ENCODE measurements at places on chromosomes 3 and 15. TPM values are rescaled to one million over a fixed set of nuclear protein-coding genes. Genes with fewer than 3 reads are reported as not detected.

DNA sequence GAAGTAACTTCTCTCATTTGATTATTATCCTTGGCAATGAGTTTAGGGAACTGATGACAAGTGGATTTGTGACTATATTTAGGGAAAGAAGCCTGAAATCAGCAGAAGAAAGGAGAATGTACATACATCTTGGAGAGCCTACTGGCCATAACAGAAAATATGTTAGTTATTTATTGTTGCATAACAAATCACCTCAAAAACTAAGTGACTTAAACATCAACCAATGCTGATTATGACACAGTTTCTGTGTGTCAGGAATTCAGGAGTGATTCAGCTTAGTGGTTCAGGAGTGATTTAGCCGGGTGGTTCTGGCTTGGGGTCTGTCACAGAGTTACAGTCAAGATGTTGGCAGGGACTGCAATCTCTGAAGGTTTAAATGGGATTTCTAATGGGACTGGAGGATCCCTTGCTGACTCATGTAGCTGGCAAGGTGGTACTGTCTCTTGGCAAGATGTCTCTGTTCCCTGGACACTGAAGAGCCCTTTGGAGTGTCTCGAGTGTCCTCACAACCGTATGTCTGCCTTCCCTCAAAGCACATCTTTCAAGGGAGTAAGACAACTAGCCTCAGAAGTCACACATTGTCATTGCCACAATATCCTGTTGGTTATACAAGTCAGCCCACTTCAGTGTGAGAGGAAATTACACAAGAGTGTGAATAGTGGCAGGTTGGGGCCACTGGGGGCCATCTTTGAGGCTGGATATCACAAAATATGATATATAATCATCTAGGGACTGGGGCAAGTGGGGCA lies 248.9 kb downstream of the SV2B start:
- no peak for DNase-seq

GRCh38 chr3:196344663-196345062 lies 6.5 kb upstream of the TM4SF19 start:
- no peak for DNase-seq

GRCh38 chr3:101803173-101803782 lies 24.3 kb downstream of the NXPE3 start:
- DNase-seq, result no peak

- no peak for DNase-seq
Measured at GRCh38 chr3:120129718-120130513, 35.7 kb upstream of the GSK3B start.

- DNase-seq, result no peak
Measured at GRCh38 chr3:183208260-183208659, 44.8 kb upstream of the B3GNT5 start.

DNA sequence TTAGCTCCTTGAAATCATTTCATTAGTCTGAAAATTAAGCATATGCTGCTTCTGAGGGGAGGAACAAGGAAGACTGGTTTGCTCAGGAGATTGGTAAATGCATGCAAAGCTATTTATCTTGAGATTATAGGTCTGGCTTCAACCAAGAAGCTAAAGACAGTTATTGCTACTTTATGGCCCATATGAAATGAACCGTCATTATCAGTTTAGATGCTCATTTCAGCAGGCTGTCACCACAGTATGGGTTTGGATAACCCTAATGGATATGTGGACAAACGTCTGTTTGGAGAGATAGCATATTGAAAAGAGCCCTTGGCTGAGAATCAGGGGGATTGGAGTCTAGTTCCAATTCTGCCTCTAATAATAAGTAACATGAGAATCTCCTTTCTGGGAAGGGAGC lies 922.6 kb downstream of the TUSC7 start:
- DNase-seq, result no peak

DNA sequence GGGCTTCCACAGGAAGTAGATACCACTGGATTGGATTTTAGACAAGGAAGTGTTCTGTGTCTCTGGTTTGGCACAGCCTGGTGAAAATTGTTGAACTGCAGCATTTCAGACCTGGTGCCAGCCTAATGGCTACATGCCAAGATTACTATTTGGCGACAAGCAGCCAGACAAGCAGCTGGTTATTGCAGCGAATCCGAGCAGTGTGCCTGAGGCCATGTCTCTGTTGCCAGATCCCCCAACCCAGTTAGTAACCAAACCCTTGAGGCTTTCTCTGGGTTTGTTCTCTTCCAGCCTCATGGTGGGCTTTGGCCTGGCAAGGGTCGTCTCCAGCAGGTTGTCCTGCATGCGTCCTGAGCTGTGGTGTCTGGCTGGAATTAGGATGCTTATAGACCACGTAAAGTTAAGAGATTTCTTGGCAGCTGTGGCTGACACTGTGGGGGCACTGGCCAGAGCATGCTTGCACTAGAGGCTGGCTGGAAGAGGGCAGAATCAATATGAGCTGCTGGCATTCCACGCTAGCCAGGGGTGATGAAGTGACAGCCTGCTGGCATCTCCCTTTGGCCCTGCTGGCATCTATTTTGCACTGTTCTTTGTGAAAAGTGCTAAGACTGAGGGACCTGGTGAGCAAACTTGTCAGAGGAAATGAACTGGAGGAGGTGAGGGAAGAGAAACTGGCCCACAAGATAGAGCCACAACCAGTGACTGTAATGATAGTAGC lies 172.6 kb downstream of the RBMS3 start:
- DNase-seq, result peak; percentile 74

Gene DNAH12
- 0.22 TPM for total RNA-seq

Gene LHFPL4
- not detected for total RNA-seq

Gene DUOXA2
- not detected for total RNA-seq

Gene ARHGAP31
- total RNA-seq, result 35.7 TPM

Data from cardiac septum (tissue), 1 donor.